Mucosa of gallbladder (tissue), 1 donor: ENCODE measurements at places on chromosomes 12 and 14. TPM values are rescaled to one million over a fixed set of nuclear protein-coding genes. Genes with fewer than 3 reads are reported as not detected.

DNA sequence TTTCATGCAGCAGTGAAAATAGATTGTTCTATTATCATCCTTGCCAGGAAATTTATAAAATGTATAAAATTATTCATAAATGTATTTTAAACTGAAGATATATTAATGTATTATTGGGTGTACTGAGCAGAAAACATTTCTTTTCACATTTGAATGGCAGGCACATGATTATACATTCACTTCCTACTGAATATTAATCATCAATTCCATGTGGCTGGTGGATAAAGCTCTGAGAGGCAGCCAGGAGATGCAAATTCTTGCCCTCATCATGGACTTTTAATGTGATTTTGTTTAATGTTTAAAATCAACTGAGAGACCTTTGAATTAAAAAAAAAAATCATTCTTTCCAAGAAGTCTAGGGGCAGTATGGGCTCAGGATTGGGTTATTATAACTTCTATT lies 40.8 kb downstream of the ANO6 start:
- no peak for DNase-seq

- DNase-seq, result no peak
Observed at GRCh38 chr14:61322799-61323290, 1.5 kb downstream of the PRKCH start.

- DNase-seq, result no peak
Observed at GRCh38 chr12:47714826-47715386, 9.1 kb upstream of the RPAP3 start.

Gene OTOGL
- total RNA-seq, result 0.20 TPM

Gene CHGA
- 0.29 TPM for total RNA-seq

DNA sequence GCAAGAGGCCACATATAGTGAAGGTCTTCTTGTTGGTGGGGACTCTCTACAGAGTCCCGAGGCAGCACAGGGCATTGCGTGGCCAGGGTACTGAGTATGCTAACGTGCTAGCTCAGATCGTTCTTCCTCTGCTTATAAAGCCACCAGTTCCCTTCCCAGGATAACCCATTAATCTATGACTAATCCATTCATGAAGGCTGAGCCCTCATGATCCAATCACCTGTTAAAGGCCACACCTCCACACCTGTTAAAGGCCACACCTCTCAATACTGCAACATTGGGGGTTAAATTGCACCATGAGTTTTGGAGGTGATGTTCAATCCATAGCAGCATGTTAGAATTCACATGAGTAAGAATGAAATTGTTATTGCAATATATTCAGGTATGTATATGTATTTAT lies 12.8 kb upstream of the YARS2 start:
- DNase-seq, result no peak

DNA sequence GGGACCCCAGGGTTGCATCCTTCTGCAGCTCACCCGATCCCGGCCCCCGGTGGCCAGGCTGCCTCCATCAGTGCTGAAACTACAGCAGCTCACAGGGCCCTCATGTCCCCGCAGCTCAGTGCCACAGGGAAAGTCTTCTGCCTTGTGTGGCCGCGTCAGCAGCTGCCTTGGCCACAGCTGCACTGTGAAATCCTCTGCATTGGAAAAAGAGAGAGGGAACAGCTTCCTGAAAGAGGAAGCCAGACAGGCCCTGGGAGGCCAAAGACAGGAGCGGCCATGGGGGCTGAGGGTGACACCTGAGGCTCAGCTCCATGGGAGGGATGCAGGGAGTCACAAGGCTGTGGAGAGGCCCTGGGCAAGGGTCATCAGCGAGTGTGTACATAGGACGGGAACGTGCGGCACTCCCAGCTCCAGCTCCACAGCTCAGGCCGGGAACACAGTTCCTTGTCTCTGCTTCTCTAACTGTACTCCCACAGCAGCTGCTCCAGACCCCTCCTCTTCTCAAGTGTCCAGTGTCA lies 32.7 kb downstream of the PARP2 start:
- DNase-seq, result peak; percentile 85

DNA sequence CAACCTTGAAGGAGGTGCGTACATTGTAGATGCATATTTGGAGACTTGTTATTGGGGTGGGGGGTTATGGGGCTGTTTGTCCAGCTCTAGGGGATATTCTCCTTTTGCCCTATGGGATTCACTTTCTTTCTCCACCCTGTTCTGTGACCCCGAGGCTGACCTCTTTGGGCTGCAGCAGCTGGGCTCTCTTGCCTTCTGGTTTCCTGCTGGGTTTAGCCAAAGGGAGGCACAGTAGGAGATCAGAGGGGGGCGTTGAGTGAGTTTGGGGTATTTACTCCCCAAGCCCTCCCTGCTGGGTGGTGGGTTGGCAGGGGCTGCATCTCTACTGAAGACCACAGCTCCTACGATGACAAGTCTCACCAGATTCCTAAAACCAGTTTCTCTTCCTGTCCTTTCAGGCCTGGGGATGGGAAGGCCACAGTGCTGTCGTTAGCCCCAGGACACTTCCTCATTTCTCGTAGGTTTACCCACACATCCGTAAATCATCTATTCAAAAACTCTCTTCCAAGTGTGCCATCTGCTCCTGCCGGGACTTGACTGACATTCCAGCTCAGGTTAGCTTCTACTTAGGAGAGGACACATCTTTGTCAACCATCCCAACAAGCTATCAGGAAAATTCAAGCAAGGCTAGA lies 127.1 kb downstream of the TMEM30B start:
- no peak for DNase-seq

Gene SIRT4
- 3.8 TPM for total RNA-seq

GRCh38 chr14:103227094-103227768 lies 104.0 kb downstream of the TNFAIP2 start:
- DNase-seq, result no peak
